ENCODE measurements at places on chromosomes 16 and 17.

- DNase-seq = no peak
These were observed 13.9 kb upstream of the KDM8 start for GRCh38 chr16:27189335-27189972.

DNA sequence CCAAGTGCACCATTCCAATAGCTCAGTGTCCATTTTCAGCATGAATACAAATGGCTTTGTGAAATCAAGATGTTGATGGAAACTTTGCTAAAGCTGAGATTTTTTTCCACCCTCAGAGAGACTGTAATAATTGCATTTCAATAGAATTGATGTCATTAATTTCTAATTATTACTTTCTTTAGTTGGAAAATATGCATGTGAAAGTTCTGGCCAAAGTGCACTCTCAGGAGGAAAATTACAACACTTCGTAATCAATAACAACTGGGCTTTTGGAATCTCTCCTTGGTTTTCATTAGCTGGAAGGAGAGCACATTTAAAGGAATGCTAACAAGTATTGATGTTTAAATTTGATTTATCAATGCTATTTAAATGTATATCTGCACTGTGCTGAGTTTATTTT is 529.5 kb upstream of the CDH8 start:
- DNase-seq = no peak

DNA sequence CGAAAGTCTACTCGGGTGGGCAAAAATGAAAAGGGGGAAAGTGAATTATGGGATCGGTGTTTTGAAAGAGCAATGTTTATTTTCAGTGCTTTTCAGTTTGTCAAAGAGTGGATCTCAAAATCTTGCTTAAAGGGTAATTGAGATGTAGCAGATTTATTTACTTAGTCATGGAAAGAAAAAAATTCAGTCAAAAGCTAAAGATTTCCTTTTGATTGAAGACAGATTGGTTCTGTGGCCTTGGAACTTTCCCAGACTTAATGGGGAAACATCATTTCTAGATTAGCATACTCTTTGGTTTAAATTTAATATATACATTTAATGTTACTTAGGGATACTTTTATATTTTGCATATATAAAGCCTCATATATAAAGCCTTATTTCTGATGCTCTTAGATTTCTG is 20.6 kb downstream of the PRKAR1A start:
- DNase-seq = no peak

GRCh38 chr17:76491271-76492122 is 9.7 kb downstream of the RHBDF2 start:
- no peak for DNase-seq

- no peak for DNase-seq
These were observed 131.1 kb downstream of the AXIN2 start for GRCh38 chr17:65430209-65430833.

DNA sequence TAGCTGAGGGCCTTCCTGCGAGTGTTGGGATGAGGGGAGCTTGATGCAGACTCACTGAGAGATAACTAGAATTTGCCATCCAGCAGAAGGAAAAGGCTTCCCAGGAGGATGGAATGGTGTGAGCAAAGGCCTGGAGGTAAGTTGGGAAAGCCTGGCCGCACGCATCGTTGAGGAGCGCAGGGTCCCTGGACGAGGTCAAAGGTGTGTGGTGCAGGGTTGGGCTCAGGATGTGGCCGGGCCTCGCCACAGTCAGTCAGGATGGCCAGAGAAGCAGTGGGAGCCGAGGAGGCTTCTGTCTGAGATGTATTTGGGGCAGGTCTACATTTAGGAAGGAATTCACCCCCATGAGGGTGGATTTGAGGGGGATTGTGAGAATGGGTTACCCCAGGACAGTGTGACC is 16.4 kb downstream of the DRC3 start:
- DNase-seq = no peak

GRCh38 chr16:58863042-58863441 is 128.9 kb upstream of the GOT2 start:
- no peak for DNase-seq

- no peak for DNase-seq
These were observed 37.7 kb upstream of the LCMT1 start for GRCh38 chr16:25073854-25074253.

GRCh38 chr17:36934692-36935630 is 2.3 kb upstream of the LHX1 start:
- DNase-seq = no peak

GRCh38 chr16:81696961-81697615 is 82.0 kb upstream of the PLCG2 start:
- DNase-seq = peak; percentile 27

DNA sequence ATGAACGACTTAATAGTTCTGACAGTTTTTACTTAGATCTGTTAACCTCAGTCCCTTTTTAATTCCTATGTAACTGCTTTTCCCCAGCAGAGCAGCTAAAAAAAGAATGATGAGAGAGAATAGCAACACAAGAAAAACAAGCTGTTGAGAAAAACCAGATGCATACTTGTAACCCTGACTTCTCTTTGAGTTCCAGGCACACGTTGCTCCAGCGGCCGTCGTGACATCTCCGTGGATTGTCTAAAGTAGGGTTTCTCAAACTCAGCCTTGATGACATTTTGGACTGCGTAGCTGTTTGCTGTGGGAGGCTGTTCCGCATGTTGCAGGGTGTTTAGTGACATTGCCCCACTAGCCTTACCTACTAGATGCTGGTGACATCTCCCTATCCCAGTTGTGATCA is 324.0 kb downstream of the SNX29 start:
- no peak for DNase-seq

- DNase-seq = no peak
These were observed 13.7 kb upstream of the BCO1 start for GRCh38 chr16:81224824-81225223.

- peak; percentile 45 for DNase-seq
These were observed 31.5 kb downstream of the QPRT start for GRCh38 chr16:29710227-29711219.

DNA sequence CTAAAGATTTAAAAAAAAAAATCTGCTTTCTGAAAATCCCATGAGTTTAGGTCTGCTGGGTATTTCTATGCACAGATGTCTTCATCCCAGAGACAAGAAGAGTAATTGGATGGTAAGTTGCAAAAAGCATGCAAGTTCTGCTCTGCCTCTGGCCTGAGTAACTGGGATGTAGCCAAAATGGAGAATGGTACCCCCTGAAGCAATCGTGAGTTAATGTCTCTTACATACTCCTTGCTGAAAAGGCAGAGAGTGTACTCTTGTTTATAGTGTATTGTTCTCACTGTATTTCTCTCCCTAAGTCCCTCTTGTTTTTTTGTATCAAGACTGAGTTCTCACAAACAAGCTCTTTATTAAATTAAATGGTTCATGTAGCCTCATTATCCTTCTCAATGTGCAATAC is 259.0 kb downstream of the IRX3 start:
- no peak for DNase-seq

GRCh38 chr16:86170720-86171119 is 271.8 kb downstream of the IRF8 start:
- no peak for DNase-seq

DNA sequence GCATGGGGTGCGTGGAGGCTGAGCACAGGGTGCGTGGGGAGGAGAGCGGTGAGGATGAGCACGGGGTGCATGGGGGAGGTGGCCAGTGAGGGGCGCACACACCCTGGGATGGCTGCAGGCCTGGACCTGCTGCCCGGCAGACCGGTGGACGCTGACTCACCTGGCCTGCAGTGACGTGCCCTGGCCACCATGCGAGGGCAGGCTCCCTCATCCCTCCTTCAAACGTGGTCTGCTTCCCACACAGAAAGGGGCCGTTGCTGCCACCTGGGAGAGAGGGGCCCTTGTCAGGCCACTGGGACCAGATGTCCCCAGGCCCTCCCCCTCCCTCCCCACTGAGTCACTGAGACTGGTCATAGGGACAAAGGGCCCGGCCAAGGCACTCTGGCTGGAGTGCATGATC is 20.1 kb upstream of the APRT start:
- no peak for DNase-seq
